Activated naive CD8-positive, alpha-beta T cell treated with anti-CD3 and anti-CD28 coated beads, Interleukin-2, amount 10 ng/mL, durations not matched to agents 7 days and 5 days (primary cell): ENCODE measurements at places on chromosomes 7 and 10.

DNA sequence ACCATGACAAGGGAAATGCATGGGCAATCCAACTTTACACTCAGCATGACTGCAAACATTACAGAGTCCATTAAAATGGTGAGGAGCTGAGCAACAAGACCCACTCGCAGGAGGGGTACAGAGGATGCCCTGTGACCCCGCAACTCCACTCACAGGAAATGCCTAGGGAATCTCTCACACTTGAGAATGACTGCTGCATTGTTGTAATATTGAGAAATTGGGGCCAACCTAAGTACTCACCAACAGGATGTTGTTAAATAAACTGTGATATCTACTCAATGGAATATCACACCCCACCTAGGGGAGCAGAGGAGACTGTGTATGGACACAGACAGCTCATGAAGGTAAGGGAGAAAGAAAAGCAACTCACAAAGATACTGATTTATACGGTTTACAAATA is 53.4 kb upstream of the CAMK2B start:
- no peak for DNase-seq

- no peak for DNase-seq
Measured at GRCh38 chr10:121899727-121900126, 28.1 kb downstream of the ATE1 start.

DNA sequence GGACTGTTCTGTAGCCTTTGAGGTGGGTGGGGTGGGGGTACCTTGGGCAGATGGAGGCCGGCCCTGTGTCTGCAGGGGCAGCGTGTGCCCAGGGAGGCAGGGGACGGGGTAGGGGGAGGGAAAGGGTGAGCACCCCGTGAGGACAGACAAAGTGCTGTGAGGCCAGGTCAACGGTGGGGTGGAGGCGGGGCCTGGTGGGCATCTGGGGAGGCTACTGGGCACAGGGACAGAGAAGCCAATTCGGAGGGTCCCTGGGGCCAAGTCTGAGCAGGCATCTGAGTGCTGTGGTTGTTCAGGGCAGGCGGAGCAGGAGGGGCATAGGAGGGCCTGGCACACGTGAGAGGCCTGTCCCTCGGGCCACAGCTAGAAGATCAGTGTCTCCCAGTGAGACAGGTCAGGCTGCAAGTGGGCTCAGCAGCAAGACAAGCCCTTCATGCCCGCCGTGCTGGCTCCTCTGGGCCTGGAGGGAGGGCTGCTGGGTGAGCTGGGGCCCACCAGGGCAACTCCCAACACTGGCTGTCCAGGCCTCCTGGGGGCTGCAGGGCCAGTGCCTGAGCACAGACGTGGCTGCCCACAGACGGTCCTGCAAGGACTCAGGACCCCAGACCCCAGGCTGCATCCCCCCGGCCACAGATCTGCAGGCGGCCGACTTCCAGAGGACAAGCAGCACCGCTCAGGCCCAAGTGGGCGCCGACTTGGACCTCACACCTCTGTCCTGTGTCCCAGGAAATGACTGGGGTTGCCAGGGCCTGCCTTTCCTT is 26.4 kb upstream of the KNDC1 start:
- no peak for DNase-seq

DNA sequence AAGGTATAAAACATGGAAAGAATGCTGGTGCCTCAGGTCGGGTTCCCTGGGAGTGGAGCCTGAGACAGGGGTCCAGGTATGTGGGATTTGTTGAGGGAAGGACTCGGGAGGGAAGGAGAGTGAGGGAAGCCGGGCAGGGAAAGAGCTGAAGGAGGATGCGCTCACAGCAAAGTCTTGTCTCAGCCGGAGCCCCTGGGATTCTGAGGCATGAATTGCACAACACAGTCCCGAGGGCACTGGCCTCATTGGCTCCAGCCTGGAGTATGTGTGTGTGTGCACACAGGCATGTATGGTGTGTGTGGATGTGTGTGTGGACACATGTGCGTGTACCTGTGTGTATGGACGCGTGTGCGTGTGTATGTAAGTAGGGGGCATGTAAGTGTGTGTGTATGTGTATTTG is 87.4 kb downstream of the WDFY4 start:
- no peak for DNase-seq

GRCh38 chr10:130231251-130231741 is 95.1 kb downstream of the GLRX3 start:
- no peak for DNase-seq

DNA sequence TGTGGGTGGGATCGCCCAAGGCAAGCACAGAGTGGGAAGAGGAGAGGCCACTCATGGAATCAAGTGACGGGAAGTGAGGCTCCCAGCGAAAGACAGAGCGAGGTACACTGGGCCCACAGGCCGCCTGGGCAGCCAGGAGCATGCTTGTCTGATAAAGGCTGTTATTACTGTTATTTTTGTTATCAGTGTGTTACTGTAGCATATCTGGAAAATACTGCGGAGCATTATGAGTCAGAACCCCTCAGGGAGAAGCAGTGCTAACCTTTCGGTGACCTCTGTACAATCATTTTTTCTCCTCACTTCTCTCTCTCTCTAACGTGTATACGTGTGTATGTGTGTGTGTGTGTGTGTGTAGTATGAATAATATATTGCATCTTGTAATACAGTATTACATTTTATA is 3.8 kb upstream of the TCERG1L start:
- no peak for DNase-seq

GRCh38 chr10:69994262-69994661 is 58.4 kb upstream of the MACROH2A2 start:
- no peak for DNase-seq

DNA sequence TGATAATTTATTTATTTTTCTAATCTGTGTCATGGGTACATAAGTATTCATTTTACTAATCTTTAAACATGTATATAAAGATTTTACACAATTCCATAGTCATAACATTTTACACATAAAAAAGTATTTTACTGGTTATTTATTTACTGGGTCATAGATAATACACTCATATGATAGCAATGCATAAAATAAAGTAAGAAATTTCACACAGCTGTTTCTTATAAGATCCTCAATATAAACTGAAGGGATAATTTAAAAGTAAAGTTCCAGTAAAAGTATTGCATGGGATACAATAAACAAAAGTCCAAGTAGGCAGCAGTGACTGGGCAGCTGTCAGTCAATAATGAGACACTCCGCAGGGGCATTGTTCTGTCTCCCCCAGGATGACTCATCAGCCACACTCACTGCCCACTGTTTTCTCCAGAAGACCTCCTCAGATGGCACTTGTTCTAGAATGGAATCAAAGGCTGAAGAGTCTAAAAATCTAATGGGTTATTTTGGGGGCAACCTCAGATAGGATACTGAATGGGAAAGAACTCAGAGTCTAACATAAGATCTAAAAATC is 32.7 kb downstream of the DPY19L1 start:
- DNase-seq = no peak

DNA sequence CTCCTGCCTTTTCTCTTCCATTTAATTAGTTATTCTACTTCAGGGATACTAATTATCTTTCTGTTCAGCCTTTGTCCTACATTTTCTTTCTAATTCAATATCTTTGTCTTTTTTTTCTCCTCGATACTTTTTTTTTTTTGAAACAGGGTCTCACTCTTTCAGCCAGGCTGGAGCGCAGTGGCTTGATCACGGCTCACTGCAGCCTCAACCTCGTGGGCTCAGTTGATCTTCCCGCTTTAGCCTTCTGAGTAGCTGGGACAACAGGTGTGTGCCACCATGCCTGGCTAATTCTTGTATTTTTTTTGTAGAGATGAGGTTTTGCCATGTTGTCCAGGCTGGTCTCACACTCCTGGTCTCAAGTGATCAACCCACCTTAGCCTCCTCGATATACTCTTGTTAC is 38.9 kb downstream of the CCSER2 start:
- DNase-seq = no peak

DNA sequence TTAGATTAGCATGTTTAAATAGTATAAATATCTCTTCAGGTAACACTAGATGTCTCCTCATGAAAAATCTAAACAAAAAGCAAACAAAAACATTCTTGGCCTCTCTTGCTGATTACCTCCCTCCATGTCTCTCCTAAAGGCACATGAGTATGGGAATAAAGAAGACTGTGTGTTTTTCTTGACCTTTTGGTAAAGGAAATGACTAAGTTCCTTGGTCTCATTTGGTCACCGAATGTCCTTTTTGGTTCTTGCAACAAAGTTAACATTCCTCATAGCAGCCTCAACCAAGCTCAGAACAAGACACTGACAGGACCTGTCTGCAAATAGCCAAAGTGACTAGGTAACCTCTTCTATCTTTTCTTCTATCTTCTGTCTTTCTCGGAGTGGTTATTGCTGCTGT is 35.5 kb downstream of the POM121L12 start:
- DNase-seq = no peak

DNA sequence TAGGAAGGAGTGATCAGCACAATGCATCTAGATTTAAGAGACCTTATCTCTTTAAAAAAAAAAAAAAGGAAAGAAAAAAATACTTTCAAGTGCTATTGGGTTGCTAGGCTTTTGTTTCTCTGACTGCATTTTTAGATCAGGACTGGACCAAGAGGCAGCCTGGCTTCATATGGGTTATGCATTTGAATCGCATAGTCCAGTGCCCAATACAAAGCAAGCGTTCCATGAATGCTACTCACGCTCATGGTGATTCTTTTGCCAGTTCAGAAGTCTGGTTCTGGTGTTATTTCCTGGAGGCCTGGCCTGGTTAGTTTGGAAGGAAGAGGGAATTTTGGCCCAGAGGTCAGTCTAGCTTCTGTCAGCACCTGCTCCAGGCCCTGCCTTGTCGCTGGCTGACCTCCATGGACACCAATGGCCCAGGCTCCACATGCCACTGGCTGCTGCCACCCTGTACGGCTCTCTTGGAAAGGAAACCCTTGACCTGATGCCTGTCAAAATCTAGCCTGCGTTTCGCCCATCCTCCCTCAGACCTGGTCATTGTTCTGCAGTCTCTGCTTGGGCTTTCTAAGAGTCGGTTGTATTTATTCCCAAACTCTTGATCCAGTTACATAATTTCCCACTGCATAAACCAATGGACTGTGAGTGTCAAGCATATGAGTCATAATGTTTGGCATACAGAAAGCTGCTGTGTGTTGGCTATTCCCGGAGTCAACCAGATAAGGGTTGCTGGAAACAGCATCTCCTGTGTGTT is 74.3 kb upstream of the MKX start:
- DNase-seq = no peak

DNA sequence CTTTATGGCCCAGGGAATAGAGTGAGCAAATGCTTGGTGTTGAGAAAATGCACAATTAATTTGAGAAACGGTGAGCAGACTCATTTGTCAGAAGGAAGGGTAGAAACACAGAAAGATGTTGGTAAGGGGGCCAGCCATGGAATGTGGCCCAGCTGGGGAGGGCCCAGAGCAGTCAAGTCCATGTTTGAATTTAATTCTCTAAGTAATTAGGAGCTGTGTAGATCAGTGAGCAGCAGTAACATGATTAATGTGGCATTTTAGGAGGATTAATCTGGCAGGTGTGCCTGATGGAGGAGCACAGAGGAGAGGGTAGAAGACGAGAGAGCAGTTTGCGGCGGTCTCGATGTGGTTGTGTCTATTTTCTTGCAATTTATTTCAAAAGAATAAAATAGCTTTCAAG is 218.7 kb downstream of the FRMD4A start:
- DNase-seq = no peak

DNA sequence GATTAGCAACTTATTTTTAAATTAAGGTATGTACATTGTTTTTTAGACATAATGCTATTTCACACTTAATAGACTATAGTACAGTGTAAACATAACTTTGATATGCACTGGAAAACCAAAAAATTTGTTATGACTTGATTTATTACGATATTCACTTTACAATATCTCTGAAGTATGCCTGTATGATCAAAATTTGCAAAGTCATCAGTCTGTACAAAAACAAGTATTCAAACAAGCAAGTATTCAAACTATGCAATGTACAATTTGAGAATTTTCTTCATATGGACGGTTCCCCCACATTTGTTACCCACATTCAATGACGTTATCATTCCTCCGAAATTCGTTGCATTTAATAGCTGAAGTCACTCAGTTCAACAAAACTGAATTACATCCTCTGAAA is 147.9 kb downstream of the AVL9 start:
- no peak for DNase-seq

- no peak for DNase-seq
Measured at GRCh38 chr7:81710751-81711150, 59.1 kb downstream of the HGF start.

GRCh38 chr7:100080907-100081534 is 502 bp downstream of the ZNF3 start:
- no peak for DNase-seq

GRCh38 chr7:146411975-146412374 is 295.4 kb downstream of the CNTNAP2 start:
- no peak for DNase-seq

- no peak for DNase-seq
Measured at GRCh38 chr10:19845503-19846368, 29.5 kb downstream of the PLXDC2 start.

GRCh38 chr7:47518827-47519226 is 63.1 kb downstream of the TNS3 start:
- no peak for DNase-seq

DNA sequence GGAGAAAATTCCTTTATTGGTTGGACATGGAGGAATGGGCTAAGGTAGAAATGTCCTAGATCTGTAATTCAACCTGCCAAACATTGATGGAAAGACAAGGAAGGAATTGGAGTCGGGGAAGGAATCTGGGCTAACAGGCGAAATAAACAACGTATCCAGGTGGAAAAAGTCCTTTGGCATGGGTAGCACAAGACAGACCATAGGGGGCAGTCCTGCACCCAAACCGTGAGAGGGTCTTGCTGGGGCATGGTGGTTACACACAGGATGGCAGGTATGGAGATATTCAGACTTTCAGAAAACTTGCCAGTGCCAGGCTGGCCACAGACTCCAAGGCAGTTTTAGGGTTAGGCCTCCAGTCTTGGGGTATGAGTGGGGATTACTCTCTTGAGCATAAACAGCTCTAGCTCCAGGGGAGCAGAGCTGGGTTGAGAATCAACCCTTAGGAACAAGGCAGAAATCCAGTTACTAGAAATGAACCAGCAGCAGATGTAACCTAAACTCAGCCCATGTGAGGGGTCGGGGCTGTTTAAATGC is 188.6 kb upstream of the GDF10 start:
- no peak for DNase-seq

- DNase-seq = no peak
Measured at GRCh38 chr10:92508866-92509265, 65.0 kb downstream of the IDE start.

- no peak for DNase-seq
Measured at GRCh38 chr7:17781491-17782215, 158.6 kb downstream of the SNX13 start.

DNA sequence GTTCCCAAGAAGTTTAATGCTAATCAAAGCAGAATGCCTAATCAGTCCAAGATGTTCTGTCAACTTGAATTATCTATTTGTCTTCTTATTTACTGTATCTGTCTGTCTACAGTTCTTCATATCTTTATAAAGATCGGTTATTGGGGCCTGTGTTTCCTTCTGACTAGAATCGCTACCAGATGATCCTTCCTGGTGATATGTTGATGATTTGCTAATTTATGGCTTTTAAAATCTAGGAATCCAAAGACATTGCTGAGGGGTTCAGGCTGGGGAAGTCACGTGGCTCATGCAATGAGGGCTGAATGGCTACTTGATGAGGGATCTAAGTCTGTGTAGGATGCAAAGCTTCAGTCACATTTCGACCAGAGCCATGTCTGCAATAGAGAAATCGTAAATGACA is 536.3 kb downstream of the KCNMA1 start:
- DNase-seq = no peak
